ENCODE measurements at places on chromosomes 3 and 15.

- DNase-seq = no peak
Observed at GRCh38 chr3:117171124-117171523, 461.5 kb downstream of the TUSC7 start.

DNA sequence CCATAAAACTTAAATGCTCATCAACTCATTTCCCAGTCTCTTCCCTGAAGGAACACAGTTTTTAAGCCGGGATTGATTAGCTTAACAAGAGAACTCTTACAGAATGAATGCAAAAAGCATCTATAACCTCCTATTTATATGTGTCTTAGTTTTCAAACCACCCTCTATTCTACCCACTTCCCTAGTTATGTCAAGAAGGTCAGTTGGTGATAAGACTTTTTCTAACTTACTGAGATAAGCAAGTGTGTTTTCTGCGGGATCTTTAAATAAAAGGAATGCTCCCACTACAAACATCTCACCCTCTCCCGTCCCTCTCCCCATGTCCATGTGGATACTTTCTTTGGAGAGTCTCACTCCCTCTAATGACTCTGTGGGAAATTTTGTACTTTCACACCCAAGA lies 218.5 kb downstream of the SV2B start:
- no peak for DNase-seq

DNA sequence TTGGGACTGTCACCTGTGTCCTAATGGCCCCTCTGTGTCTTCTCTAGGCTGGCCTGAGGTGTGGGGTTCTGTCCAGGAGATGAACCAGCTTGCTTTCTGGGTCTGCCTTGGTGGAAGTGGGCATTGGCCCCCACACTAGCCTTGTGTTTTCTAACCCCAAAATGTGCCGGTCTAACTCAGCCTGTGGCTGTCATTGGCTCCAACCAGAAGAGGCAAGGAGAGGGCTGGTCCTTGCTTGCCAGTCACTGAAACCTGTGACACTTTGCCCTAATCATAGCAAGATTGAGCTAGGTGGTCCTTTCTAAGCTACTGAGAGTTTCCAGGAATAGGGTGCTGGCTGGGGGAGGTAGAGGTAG lies 2.2 kb downstream of the C15orf39 start:
- DNase-seq = no peak

DNA sequence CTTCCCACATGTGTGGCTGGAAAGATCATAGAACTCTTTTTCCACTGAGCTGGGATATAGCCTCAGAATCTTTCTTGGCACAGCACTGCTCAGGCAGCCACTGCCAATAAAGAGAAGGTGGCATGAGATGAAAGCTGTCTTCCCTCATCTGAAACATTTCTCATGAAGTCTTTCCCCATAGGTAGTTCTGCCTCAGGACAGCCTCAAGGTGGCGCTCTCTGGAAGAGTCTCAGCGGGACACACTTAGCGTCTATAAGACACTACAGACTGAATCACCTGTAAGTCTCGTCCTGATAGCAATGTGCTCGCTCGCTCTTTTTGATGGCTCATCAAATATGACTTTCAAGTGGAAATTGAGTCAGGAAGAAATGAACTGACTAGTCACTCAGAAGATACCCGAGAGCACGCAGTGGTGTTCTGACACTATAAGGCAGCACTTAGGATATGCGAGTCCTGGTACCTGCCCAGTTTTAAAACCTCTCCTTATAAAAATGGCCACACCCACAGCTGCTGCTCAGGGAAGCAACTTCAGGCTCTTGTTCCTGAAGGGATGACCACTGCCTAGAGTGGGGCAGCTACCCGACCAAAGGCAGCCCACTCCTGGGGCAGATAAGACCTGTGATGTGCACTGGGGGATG lies 269.5 kb downstream of the SUCLG2 start:
- DNase-seq = peak; percentile 31

- DNase-seq = no peak
Observed at GRCh38 chr15:59892985-59893384, 111.1 kb upstream of the FOXB1 start.

GRCh38 chr3:9384141-9384828 lies 13.1 kb upstream of the SETD5 start:
- DNase-seq = no peak

- no peak for DNase-seq
Observed at GRCh38 chr3:15665510-15666150, 64.1 kb downstream of the BTD start.

DNA sequence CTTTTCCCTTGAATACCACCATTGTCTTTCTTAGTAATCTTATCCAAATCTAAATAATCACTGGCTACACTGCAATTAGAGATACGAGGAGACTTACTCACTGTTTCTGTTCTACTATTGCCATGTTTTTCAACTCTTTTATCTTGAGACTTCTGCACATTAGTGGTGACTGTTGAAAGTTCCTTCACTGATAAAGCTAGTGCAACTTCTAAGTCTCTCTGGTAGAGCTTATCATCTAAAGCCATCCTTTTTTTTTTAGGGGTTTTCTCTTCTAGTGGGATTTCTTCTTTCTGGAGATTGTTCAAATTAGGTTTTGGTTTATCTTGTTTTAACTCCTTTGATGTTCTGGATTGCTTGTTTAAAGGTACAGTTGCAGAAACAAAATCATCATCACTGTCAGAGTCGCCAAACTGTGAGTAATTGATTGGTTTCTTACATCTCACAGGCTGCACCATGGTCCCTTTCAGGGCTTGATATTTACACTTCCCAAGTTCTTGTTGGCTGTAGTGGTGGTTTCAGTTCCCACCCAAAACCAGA lies 37.7 kb downstream of the NCK1 start:
- DNase-seq = peak; percentile 27

GRCh38 chr15:62051166-62051565 lies 9.1 kb downstream of the VPS13C start:
- no peak for DNase-seq

GRCh38 chr15:42172475-42172874 lies 16.0 kb upstream of the PLA2G4F start:
- DNase-seq = no peak

DNA sequence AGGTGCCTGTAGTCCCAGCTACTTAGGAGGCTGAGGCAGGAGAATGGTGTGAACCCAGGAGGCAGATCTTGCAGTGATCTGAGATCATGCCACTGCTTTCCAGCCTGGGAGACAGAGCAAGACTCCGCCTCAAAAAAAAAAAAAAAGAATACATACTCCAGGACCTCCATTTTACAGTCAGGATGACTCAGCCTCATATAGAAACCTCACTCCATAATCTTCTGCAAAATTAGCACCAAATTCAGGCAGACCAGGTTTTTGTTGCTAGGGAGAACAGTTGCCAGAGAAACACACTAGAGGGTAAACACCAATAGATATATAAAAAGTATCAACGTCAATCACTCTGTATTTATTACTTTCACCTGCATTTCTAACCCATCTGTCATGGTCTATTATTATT lies 28.3 kb upstream of the AP3B2 start:
- no peak for DNase-seq

- no peak for DNase-seq
Observed at GRCh38 chr3:52503788-52504424, 8.8 kb downstream of the STAB1 start.

- DNase-seq = no peak
Observed at GRCh38 chr15:84666373-84666772, 8.4 kb upstream of the NMB start.

GRCh38 chr3:50675179-50676030 lies 678 bp downstream of the DOCK3 start:
- DNase-seq = peak; percentile 28

DNA sequence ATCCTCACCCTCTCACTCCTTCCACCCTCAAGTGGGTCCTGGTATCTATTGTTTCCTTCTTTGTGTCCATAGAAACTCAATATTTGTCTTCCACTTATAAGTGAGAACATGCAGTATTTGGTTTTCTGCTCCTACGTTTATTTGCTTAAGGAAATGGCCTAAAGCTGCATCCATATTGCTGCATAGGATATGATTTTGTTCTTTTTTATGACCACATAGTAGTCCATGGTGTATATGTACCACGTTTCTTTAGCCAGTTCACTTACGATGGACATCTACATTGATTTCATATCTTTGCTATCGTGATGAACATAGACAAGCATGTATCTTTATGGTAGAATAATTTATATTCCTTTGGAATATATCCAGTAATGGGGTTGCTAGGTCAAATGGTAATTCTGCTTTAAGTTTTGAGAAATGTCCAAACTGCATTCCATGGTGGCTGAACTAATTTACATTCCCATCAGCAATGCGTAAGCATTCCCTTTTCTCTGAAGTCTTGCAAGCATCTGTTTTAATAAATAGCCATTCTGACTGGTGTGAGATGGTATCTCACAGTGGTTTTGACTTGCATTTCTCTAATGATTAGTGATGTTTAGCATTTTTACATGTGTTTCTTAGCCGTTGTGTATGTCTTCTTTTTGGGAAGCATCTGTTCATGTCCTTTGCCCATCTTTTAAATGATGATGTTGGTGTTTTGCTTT lies 650.2 kb downstream of the ZNF385D start:
- no peak for DNase-seq

- DNase-seq = no peak
Observed at GRCh38 chr3:9903238-9903624, 583 bp downstream of the IL17RE start.

- no peak for DNase-seq
Observed at GRCh38 chr3:185649414-185649813, 63.3 kb downstream of the SENP2 start.
